ENCODE measurements at places on chromosomes 11 and 22.

DNA sequence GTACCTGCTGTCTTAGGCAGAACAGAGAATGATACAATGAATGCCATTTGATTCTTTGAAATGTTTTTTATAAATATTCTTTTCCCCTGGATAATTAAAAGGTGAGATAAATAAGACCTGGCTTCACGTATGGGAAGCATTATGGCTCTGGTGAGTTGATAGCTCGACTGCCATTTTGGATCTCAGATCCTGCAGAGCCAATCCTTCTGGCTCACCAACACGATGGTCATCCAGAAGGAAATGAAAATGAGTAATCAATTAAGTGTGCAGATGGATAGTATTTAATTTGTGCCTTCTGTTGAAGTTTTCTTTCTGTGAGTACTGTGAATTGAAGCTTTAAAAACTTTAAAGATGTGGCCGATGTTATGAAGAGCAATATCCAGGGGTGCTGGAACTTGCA is 2.7 kb downstream of the TNRC6B start:
- no peak for DNase-seq

DNA sequence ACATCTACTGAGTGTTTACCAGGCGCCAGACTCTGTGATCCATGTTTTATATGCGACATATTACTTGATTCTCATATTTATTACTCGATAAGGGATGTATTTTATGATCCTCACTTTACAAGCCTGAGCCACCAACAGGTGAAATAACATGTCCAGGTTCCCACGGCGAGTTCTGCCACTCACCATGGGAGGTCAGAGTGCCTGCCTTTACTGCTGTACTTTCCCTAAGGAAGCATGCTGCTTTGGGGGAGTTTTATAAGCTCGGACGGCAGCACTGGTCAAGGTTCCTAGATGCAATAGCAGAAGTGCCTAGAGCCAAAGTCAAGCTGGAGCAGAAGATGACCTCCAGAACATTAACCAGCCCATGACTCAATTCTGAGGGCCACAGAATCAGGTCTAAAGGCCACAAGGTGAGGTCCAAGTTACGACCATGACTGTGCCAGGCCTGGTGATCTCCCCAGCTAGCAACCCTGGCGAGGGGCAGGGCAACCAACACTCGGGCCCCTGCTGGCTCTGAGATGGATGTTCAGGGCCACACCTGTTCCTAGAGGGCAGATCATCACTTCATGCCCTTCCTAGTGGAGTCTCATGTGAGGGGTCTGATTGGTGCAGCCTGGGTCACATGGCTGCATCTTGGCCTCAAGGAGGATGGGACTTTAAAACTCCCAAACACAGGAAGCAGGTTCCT is 14.2 kb downstream of the IFT27 start:
- DNase-seq: no peak

GRCh38 chr22:24162436-24162835 is 18.9 kb upstream of the SUSD2 start:
- DNase-seq: no peak

DNA sequence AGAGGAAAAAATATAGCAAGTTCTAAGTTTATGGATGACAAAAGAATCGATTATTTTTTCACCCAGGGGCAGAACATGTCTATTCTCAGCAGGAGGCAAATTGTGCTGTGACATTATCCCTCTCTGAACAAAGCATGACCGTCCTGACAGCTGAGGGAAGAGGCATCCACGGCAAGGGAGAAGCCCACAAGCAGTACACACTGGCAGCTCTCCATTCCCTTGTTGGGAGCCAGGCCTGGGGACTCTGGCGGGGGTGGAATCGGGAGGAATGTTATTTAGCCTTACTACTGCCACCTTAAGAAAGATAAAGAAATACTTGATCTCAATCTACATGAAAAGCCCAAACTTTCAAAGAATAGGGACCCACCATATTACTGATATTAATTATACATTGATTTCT is 3.4 kb downstream of the KIRREL3 start:
- no peak for DNase-seq

- no peak for DNase-seq
Observed at GRCh38 chr11:74139151-74139918, 31.5 kb downstream of the C2CD3 start.

GRCh38 chr11:2142300-2142759 is 3.1 kb upstream of the IGF2 start:
- DNase-seq: no peak

- peak; percentile 30 for DNase-seq
Observed at GRCh38 chr11:120303004-120303637, 22.0 kb upstream of the TLCD5 start.

DNA sequence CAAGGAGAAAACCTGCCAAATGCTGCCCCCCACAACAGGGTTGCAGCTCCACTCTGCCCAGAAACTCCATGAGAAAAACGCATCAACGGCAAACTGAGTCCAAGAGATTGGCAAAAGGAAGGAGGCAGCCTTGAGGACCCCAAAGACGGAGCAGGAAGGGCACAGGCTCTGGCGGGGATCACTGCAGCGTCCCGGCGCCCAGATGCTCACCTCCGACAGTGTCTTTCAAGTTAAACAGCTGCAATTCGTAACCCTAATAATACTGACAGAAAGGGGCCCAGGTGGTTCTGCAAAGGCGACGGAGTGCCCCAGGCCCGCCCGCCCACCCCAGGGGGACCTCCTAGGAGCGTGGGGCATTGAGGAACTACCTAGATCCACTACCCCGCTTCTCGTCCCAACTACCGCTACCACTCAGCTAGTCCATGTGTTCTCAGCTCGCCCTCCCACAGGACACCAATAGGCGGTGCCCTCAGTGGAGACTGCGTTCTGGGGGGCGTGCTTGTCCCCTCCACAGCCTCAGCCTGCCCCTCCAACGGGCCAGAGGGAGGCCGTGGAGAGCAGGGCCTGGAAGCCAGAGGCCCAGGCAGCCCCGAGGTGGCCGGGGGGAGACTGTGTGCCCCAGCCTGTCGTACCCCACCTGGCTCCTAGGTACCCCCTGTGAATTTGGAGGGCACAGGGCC is 127.4 kb downstream of the PHF21B start:
- no peak for DNase-seq

- DNase-seq: no peak
Observed at GRCh38 chr22:42773167-42773566, 52.5 kb upstream of the A4GALT start.

DNA sequence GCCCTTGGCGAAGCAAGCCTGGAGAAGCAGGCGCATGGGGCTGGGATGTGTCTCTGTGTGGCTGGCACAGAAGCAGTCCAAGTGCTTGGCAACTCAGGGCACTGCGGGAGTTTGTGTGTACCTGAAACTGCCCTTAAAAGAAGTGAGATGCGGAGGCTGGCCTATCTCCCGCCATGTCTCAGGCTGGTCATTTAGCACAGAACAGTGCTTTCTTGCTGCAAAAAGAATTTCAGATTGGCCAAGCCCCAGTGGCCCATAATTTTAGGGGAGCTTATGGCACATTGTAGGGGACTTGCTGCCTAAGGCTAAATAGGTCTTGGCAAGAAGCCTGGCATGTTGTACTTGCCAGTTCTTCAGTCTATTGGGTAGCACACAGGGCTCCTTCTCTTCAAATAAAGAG is 16.4 kb downstream of the EHF start:
- no peak for DNase-seq

GRCh38 chr11:48001438-48002021 is 21.2 kb downstream of the PTPRJ start:
- DNase-seq: peak; percentile 70

DNA sequence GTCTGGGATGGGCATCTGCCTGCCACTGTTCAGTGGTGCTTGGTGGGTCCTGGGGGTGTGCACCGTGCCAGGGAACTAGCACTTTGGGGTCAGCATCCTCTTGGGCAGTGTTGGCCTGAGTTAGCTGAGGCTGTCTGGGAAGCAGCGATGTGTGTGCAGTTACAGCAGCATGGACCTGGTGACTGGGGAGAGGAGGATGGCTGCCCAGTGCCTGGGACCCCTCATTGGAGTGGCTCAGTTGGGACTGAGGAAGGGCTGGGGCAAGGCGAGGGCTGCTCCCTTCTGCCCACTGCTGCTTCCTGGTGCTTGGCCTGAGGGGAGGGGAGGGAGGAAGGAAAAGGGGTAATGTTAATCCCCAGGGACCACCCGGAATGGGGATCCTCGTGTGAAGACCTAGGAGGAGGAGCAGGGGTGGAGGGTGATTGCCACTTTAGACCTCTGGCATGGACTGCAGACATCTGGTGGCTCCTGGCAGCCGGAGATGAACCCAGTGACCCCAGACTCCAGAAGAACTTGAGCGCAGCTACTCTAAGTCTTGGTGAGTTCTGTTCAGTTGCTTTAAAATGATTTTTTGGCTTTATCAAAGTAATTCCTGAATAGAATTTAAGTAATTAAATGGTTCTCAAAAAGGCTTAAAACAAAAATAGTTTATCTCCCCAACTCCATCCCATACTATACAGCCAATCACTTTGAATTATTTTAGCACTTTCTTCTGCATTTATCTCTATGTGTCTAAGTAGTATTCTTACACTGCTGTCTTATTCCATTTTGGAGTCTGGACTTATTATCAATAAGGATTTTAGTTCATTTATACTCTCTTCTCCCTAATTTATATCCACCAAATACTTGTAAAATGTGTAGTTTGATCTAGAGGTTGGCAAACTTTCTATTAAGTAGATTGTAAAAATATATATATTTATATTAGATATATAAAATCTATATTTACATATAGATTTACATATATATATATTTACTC is 15.4 kb upstream of the TMEM191C start:
- no peak for DNase-seq

DNA sequence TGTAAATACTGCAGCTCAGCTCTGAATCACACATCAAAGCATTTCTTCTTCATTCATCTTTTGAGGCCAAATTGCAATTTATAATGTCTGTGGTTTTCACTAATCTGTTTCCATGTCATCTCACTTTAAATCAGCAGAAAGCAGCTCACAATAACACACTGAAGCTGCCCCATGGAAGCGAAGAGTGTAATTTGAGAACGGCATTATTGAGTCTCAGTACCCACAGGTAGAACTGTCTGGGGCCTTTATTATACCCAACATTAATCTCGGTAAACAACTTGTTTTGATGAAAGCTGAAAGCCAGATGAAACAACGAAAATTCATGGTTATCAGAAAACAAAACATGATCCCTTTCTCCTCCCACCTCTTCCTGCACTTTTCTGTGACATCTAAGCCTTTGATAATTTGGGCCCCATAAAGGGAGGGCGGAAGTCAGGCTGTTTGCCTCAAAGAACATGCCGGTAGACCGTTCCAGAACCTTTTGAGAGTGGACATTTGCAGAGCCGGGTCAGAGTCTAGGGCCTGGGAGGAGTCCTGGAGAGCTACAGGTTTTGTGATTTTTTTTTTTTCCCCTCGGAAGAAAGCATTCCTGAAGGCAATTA is 68.2 kb upstream of the SESN3 start:
- no peak for DNase-seq

GRCh38 chr11:86513746-86514373 is 139.2 kb downstream of the CCDC81 start:
- no peak for DNase-seq

- DNase-seq: peak; percentile 15
Observed at GRCh38 chr11:84564180-84564866, 1062.8 kb downstream of the DLG2 start.

- DNase-seq: no peak
Observed at GRCh38 chr22:24441406-24442351, 14.3 kb downstream of the ADORA2A start.

GRCh38 chr22:17152971-17153370 is 6.1 kb downstream of the HDHD5 start:
- DNase-seq: no peak

DNA sequence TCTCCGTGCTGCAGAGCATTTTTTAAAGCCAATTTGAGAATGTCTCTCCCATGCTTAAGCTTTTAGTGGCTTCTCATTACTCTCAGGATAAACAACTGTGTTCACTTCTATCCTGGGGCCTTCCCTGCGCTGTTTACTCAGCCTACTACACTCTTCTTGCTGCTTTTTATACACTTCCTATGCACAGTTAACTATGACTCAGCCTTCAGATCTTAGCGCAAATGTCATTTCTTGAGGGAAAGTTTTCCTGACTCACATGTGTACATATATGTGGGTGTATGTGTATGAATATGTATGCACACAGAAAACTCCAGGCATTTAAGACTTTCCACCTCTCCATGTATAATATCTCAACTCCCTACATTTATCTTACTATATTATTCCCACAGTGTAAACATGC is 9.8 kb downstream of the THAP12 start:
- DNase-seq: peak; percentile 30

GRCh38 chr11:19060629-19061028 is at the start of gene MRGPRX2:
MRGPRX2 (minus strand) TSS chr11:19060717; CDS start chr11:19056402, 4,315 bp downstream.
- peak; percentile 6 for DNase-seq
